Suppressor macrophage (primary cell): ENCODE measurements at places on chromosomes 7 and 10.

GRCh38 chr7:46554688-46555422, 633.8 kb upstream of the IGFBP3 start:
- DNase-seq = no peak

GRCh38 chr7:1936006-1936310, 265.9 kb downstream of the ELFN1 start:
- no peak for DNase-seq

DNA sequence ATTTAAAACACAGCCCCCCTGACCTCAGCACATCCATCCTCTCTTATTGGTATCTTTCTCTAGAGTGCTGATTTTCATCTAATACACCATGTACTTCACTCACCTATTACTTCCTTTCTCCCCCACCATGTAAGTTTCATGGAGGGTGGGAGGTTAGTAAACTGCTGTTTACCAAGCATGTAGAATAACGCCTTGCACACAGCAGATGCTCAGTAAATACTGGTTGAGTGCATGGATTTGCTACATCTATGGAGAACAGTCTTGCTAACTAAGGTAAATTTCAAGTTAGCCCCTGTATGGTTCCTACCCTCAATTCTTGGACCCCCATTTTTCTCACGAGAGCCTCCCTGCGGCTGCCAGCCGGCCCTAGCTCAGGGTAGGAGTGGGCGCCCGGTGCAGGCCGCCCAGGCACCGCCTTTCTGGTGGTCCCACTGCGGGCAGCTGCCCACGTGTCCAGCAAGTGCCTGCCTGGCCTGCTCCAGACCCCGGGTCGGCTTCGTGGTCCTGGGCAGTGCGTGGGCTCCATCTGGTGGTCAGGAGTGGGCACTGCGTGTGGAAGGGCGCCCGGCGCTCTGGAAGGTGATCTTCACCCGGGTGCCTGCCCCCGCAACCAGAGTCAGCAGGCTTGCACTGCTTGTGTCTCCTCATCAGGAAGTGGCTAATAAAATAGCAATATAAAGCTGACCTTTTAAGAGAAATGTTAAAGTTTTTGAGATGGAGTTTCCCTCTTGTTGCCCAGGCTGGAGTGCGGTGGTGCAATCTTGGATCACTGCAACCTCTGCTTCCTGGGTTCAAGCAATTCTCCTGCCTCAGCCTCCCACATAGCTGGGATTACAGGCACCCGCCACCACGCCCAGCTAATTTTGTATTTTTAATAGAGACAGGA, 63.4 kb upstream of the DNAJB6 start:
- peak; percentile 90 for DNase-seq

- DNase-seq = no peak
Measured at GRCh38 chr7:129285111-129285510, 60.3 kb downstream of the AHCYL2 start.

GRCh38 chr7:108016841-108017775, 14.1 kb upstream of the LAMB1 start:
- DNase-seq = peak; percentile 16

DNA sequence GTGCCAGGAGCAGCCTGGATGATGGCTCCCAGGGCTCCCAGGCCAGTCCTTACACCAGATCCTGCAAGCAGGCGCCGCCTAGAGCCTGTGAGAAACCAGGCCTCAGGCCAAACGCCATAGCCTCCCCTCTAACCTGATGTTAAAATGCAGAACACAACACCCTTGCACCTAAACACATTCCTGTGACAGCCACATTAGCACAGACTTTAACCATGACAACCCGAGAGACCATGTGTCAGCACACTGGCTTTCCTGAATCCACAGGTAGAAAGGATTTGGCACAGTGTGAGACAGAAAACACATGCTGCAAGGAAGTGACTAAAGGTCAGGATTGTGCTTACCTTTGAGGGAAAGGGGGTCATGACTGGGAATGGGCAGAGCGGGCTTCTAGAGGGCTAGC, 59.9 kb downstream of the SGMS1 start:
- no peak for DNase-seq

DNA sequence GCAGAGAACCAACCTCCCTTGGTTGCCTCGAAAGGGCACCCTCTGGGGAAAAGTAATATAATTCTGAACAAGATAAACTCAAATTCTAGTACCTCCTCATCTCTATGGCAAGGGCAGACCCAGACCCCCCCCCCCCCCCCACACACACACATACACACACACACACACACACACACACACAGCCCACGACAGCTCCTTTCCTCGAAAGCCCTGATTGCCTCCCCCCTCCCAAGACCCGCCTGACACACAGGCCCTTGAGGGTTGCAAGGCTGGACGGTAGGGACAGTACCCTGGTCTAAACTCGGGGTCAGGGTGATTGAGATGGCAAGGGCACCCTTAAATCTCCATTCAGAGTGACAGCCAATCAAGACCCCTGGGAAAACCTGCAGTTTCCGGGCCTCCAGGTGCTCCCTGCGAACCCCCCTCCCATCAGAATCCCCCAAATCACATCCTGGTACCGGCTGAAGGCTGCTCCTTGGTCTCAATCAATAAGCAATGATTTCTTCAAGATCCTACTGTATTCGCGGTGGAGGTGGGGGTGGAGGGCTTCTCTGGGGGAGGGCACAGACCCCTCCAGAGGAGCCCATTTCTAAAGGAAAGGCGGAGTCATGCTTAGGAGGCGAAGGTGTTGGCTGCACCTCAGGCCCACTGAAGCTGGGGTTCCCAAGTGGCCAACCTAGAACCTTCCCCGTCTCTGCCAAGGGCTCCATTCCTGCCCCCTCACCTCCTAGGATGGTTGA, 100.7 kb downstream of the HIP1 start:
- DNase-seq = no peak

DNA sequence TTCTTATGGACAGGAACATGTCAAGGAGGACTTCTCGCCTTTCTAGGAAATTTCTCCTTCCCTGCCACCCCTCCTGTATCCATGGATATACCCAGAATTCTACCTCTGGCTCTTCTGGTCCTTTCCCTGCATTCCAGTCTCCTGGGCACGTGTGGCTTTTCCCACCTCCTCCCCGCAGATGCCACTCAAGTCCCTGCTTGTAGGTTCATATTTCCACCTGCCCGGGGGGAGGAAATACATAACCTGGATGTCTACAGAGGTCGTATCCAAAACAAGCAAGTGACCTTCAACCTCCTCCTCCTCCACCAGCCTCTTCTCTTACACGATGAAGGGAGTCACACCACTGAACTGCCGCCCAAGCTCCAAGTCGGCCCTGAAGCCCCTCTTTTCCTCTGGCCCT, 20.7 kb downstream of the FGFR2 start:
- no peak for DNase-seq

DNA sequence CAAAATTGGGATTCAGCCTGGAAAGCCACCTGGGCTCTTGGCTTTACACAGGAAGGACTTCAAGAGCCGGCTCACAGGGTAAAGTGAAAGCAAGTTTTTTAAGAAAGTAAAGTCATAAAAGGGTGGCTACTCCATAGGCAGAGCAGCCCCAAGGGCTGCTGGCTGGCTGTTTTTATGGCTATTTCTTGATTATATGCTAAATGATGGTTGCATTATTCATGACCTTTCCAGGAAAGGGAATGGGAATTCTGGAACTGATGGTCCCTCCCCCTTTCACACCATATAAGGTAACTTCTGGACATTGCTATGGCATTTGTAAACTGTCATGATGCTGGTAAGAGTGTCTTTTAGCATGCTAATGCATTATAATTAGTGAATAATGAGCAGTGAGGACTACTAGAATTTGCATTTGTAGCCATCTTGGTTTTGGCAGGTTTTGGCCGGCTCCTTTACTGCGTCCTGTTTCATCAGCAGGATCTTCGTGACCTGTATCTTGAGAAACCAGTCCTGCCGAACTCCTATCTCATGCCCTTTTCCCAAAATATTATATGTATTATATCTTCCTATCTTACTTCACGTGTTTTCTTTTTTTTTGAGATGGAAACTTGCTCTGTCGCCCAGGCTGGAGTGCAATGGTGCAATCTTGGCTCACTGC, 80.5 kb downstream of the HECW1 start:
- no peak for DNase-seq

DNA sequence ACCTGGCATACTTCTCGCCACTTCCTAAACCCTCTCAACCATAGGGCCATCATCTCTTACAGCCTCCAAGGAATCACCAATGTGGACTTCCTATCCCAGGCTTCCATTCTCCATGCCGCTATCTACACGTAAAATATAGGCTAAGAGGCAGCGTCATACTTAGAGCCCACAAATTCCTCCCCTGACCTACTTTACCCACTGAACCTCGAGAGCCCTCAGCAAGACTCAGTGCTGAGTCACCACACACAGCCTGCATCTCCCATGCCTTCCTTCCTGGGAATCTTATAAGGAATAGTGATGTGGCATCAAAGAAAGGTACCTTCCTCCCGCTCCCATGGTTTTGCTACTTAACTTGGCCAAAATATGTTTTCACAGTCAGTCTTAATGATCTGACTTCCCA, 435.6 kb upstream of the NFE2L3 start:
- DNase-seq = no peak

DNA sequence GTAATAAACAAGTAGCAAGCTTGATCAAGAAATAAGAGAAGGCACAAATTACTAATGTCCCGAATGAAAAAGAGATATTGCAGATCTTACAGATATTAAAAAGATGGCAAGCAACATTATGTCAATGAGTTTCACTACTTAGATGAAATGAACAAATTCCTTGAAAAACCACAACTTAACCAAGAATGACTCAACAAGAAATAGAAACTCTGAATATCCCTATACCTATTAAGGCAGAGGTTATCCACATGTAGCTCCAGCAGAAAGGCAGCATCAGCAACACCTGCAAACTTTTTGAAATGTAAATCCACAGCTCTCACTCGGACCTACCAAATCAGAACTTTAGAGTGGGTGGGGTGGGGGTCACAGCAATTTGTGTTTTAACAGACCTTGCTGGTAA, 33.6 kb downstream of the PDE1C start:
- no peak for DNase-seq

GRCh38 chr7:152052771-152053170, 27.3 kb downstream of the GALNT11 start:
- no peak for DNase-seq

- no peak for DNase-seq
Measured at GRCh38 chr10:24645784-24646183, 77.9 kb downstream of the ARHGAP21 start.

DNA sequence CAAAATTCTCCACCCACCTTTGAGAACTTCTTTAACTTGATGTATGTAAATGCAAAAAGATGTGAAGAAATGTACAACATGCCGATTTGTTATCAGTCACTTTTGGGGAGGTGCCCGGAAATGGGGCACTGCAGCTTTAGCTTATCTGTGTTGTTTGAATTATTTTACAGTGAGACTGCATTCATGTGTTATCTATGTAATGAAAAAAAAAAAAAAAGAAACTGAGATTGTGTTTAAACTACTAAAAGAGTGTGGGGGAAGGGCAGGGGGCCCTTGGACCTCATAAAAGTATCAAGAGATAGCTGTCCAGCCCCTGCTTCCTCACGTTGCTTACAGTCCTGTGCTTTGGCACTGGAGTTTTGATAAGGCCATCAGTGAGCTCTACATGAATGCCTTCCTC, 259.4 kb downstream of the STK31 start:
- DNase-seq = no peak

GRCh38 chr10:48247680-48248079, 26.8 kb downstream of the FRMPD2 start:
- no peak for DNase-seq

GRCh38 chr10:35661236-35661635, 19.1 kb upstream of the FZD8 start:
- DNase-seq = no peak

DNA sequence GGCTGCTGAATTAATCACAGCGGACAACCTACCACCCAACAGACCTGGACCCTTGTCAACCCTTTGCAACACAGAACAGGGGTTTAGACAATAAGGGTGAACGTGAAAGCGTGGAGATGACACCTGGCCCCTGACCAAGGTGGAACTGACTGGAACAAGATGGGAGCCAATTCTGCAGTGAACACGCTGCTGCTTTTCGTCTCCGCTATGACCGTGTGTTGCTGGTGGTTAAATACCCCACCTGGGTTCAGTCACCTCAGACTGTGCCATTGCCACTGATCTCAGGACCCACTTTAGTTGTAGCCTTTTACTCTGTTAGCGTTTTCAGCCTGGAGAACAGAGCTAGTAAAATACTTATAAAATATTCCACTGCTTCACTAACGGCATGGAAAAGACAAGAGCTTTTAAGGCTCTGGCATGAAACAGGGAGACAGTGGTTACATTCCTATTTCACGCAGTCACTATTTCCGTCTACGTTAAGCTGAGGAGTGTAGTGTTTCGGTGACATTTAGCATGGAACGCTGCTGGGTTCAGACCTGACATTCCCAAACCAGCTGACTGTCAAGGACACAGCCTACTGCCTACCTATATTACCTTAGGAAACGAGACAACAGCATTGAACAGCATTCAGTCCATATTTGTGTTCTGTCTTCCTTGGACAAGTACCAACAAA, 119.5 kb upstream of the PRSS1 start:
- no peak for DNase-seq

- no peak for DNase-seq
Measured at GRCh38 chr10:12308057-12308456, 41.3 kb upstream of the CAMK1D start.

DNA sequence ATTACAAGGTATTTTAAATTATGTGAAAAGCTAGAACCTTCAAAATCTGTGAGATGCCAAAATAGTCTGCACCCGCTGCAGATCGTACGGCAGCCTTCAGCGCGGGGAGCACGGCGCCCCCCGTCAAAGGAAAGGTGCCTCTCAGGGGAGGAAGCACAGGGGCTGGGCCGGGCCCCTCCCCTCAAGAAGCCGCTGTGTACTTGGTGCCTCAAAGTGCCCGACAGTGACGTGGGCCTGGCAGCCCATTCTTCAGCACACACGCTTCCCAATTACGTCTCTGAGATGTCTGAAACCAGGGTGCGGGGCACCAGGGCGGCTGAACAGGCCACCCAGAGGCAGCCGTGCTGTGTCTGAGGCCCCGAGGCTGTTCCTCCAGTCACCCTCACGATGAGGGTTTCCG, 116.1 kb downstream of the INPP5A start:
- no peak for DNase-seq

DNA sequence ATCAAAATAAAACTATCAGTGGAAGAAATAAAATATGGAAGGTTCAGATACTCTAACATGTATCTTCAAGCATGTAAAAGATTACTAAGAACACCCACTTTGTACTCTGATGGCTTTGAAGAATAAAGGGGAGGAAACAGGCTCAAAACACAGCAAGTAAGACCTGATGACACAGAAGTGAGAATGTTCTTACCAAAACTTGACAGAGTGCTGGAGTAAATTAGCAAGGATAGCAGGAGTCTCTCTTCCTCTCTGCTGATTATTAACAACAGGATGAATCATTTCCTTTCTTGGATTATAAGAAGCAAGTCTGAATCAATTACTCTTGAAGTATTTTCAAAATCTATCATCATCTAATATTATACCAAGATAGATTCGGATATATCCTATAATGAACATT, 47.5 kb downstream of the GLI3 start:
- no peak for DNase-seq

- DNase-seq = no peak
Measured at GRCh38 chr7:81301815-81302214, 383.0 kb upstream of the SEMA3C start.

DNA sequence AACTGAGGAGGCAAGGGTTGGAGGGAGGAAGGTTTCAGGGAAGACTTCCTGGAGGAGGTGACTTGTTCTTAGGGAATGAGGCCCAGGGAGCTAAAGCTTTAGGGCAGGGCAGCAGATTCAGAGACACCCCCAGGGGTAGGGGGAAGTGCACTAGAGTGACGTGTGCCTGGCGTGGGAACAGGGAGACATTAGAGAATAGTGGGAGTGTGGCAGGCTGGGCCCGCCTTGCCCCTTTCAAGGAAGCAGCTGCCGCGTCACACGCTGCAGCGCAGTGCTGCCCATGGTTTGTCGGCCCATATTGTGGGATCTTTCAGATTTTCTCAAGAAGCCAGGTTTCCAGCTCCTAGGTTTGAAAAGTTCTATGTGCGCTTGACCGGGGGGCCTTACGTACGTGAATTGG, 139.4 kb downstream of the LHPP start:
- DNase-seq = peak; percentile 16
